ENCODE measurements at places on chromosomes 6 and 20.

DNA sequence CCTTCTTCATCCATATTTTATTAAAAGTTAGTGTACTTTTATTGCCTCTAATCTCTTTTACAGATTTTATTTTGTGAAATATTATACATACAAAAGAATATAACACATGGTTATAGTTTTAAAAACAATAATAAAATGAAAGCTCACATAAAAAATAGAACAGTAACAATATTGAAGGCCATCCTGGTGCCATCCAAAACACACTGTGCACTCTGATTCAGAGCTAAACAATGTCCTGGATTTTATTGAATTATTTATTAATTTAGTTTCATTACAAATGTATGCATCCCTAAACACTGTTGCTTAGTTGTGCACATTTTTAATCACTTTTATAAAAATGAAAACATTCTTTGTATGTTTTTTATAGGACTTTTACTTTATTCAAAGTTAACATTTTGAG lies 32.9 kb downstream of the RNF217 start:
- no peak for DNase-seq

DNA sequence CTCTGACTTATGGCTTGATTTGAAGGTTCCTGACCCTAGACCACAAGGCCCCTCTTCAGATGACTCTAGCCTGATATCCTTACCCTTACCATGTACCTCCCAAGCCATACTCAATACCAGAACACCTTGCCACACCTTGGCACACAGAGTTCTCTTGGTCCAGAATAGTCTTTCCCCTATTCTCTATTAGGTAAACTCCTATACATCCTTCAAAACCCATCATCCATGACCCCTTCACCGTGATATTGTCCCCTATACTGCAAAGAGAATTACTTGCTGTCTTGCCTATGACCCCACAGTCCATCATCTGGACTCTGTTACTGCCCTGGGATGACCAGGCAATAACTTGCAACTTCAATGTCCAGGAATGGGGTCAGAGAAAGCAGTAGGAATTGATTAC lies 31.8 kb upstream of the DSN1 start:
- no peak for DNase-seq

DNA sequence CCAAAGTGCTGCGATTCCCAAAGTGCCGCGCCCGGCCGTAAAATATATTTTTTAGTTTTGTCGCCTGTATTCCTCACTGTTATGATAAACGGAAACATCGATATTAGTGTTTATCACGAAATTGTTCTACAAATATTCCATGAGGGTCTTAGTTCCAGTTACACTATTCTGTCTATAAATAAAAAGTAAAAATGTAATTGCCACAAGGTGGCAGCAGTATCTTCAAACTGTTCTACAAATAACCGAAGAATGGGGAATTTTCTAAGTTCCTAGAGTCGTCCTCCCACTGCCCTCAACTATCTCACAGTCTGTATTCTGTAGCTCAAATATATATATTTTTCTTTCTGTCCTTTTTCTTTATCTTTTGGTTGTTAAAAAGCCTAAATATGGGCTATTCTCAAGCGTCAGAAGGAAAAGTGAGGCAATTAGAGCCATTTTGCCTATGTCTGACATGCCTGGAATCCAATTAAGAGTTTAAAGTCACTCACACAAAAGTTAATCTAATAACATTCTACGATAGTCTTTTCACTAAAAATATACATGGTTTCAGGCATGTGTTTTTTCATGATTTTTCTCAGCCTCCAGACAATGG lies 14.2 kb upstream of the FAM162B start:
- DNase-seq, result no peak

DNA sequence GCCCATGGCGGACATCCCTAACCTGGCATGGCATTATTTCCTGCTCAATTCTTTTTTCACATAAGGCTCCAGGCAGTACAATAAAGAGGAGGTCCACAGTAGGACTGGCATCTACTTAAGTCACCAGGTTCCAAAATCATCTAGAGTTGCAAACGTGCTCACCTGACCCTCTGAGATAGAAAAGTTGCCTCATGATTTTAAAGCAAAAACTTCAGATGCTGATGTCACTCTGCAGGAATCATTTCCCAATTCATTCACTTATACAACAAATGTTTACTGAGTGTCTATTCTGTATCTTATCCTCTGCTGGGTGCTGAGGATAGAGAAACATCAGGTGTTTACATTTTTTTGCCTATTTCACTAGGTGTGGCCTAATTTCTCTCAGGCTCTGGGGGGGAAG lies 2.2 kb downstream of the ADGRF4 start:
- DNase-seq, result no peak
